T-cell (primary cell): ENCODE measurements at places on chromosomes 11 and 22. TPM values are rescaled to one million over a fixed set of nuclear protein-coding genes. Genes with fewer than 3 reads are reported as not detected.

GRCh38 chr11:120182790-120183491, 27.9 kb upstream of the OAF start:
- H3K27ac ChIP-seq = no peak overlapping the region
- no peaks in the 10 kb centered on the region for H3K36me3 ChIP-seq
- H3K27me3 ChIP-seq = peaks cover 38% of the 10 kb centered on the region
- no peaks in the 10 kb centered on the region for H3K4me1 ChIP-seq

MMP12 gene
- total RNA-seq = not detected

DNA sequence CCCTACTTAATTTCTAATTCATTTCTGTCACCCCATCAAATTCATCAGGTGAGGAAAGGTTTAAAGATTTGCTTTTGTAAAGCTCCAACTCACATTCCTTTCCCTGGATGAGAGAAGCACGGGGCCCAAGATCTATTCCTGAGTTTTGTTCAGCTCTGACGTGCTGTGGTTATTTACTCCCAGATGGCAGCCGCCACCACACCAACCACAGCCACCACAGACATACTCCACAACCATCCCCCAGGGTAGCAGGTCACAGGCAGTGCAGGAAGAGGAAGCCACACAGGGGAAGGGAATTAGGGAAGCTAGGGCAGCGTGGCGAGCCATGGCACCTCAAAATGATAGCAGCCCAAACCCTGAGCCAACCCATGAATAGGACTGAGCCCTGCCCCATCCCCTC, 63.5 kb upstream of the CSNK2A3 start:
- no peak for DNase-seq
- no peaks in the 10 kb centered on the region for H3K36me3 ChIP-seq
- H3K27ac ChIP-seq = no peak overlapping the region
- peaks cover 24% of the 10 kb centered on the region for H3K27me3 ChIP-seq
- no peaks in the 10 kb centered on the region for H3K4me1 ChIP-seq

DNA sequence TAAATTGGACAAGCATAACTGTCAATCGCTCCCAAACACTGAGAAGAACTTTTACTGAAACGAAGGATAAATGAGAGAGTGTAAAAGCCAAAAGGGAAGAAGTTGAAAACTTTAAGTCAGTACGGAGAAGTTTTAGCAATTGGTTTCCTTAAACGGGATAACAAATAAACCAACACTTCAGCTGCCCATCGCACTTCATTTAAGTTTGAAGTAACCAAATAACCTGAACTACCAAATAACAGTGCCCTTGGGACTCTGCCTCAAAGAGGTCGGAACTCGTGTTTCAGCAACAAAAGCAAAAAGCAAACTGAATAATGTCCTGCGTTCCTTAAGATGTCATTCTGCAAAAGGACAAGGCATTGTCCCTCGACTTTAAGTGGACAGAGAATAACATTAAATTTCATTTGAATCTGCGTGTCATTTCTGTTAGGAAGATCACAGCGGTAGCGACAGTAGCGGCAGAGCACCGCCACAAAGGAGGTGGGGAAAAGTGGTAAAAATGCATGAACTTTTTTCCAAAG, 127.0 kb upstream of the C11orf58 start:
- no peak for DNase-seq
- no peaks in the 10 kb centered on the region for H3K36me3 ChIP-seq
- H3K4me1 ChIP-seq = peaks cover 35% of the 10 kb centered on the region
- H3K4me3 ChIP-seq = no peak overlapping the region
- H3K27me3 ChIP-seq = peaks cover 36% of the 10 kb centered on the region

PLET1 gene
- not detected for total RNA-seq

CYTH4 gene
- total RNA-seq = 151 TPM

DNA sequence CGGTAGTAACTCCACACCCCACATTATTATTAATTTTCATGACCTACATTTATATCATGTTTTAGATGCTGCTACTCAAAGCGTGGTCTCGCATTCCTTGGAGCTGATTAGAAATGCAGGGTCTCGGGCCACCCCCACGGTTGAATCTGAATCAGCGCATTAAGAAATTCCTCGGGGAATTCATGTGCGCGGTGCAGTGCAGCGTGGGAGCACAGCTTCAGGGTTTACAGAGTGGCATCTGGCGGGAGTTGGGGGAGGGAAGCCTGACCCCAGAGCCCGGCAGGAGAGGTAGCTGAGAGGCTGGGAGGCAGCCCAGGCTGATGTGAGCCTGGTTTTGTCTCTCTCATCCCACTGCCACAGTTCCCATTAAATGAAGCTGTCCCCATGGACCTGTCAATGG, 48.1 kb upstream of the DAGLA start:
- no peak overlapping the region for H3K27ac ChIP-seq
- no peaks in the 10 kb centered on the region for H3K36me3 ChIP-seq
- no peak for DNase-seq
- H3K27me3 ChIP-seq = peaks cover 48% of the 10 kb centered on the region
- H3K4me3 ChIP-seq = no peak overlapping the region
- H3K4me1 ChIP-seq = no peaks in the 10 kb centered on the region

- no peak overlapping the region for H3K27ac ChIP-seq
- H3K4me1 ChIP-seq = no peaks in the 10 kb centered on the region
- no peak for DNase-seq
- no peaks in the 10 kb centered on the region for H3K36me3 ChIP-seq
- H3K27me3 ChIP-seq = peaks cover 3% of the 10 kb centered on the region
These were observed 30.0 kb upstream of the FAR1 start for GRCh38 chr11:13638422-13638821.

- peaks cover 27% of the 10 kb centered on the region for H3K27me3 ChIP-seq
- peaks cover 13% of the 10 kb centered on the region for H3K4me1 ChIP-seq
- H3K27ac ChIP-seq = no peak overlapping the region
- H3K4me3 ChIP-seq = peak overlapping the region; percentile 58
- peak; percentile 84 for DNase-seq
- no peaks in the 10 kb centered on the region for H3K36me3 ChIP-seq
These were observed 5.5 kb upstream of the NFAM1 start for GRCh38 chr22:42437488-42438292.

OR9Q2 gene
- not detected for total RNA-seq

DNA sequence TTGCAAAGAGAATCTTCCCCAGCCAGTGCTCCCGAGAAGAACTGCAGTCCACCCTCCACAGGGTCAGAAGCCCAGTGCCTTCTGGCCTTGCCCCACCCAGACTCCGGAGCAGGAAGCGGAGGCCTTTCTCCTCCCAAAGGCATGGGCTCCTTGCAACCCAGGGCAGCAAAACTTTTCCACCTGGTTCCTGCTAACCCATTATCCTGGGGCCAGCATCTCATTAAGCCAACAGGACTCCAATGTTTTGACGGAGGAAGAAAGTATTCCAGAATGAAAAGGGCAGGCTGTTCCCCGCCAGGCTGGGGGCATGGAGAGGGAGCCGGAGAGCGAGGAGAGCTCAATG, 88.1 kb downstream of the RTL6 start:
- H3K4me1 ChIP-seq = no peaks in the 10 kb centered on the region
- no peak overlapping the region for H3K4me3 ChIP-seq
- no peak for DNase-seq
- no peak overlapping the region for H3K27ac ChIP-seq
- H3K36me3 ChIP-seq = no peaks in the 10 kb centered on the region

HIC2 gene
- total RNA-seq = 12.1 TPM

- H3K27ac ChIP-seq = no peak overlapping the region
- no peak for DNase-seq
- no peaks in the 10 kb centered on the region for H3K36me3 ChIP-seq
- no peak overlapping the region for H3K4me3 ChIP-seq
- peaks cover 53% of the 10 kb centered on the region for H3K27me3 ChIP-seq
These were observed 2.2 kb upstream of the RFPL2 start for GRCh38 chr22:32206774-32207758.

DNA sequence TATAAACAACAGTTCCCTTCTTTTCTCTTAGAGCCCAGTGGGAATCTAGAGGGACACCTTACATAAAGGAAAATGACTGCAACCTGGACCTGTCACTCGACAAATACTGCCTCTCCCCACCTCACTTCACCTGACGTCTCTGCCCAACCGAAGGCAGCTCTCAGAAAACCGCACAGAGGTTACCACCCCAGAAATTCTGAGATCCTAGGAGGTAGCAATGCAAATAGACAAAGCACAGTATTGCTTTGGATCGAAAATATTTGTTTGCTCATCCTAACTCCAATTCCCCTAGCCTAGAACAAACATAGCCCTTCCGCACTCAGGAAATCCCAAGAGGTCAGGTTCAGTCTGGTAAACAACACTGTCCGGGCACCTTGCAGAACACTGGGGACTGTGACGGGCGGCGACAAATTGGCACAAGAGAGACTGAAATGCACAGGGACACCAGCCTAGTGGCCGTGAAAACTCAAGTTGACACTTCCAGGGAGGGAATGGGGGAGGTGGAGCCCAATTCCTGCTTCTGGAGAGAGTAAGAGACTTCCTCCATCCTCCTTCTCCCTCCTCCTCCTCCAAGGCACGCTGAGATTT, 420 bp upstream of the TRIM44 start:
- H3K36me3 ChIP-seq = no peaks in the 10 kb centered on the region
- no peak for DNase-seq
- peak overlapping the region; percentile 89 for H3K4me3 ChIP-seq
- H3K4me1 ChIP-seq = peaks cover 10% of the 10 kb centered on the region
- peak overlapping the region; percentile 86 for H3K27ac ChIP-seq

WBP2NL gene
- 1.7 TPM for total RNA-seq

CD81 gene
- 146 TPM for total RNA-seq

OR2D2 gene
- total RNA-seq = not detected

- H3K27ac ChIP-seq = peak overlapping the region; percentile 20
- H3K4me3 ChIP-seq = no peak overlapping the region
- H3K27me3 ChIP-seq = no peaks in the 10 kb centered on the region
- peak; percentile 40 for DNase-seq
- peaks cover 92% of the 10 kb centered on the region for H3K36me3 ChIP-seq
These were observed 15.5 kb downstream of the APOL3 start for GRCh38 chr22:36144886-36145541.

DNA sequence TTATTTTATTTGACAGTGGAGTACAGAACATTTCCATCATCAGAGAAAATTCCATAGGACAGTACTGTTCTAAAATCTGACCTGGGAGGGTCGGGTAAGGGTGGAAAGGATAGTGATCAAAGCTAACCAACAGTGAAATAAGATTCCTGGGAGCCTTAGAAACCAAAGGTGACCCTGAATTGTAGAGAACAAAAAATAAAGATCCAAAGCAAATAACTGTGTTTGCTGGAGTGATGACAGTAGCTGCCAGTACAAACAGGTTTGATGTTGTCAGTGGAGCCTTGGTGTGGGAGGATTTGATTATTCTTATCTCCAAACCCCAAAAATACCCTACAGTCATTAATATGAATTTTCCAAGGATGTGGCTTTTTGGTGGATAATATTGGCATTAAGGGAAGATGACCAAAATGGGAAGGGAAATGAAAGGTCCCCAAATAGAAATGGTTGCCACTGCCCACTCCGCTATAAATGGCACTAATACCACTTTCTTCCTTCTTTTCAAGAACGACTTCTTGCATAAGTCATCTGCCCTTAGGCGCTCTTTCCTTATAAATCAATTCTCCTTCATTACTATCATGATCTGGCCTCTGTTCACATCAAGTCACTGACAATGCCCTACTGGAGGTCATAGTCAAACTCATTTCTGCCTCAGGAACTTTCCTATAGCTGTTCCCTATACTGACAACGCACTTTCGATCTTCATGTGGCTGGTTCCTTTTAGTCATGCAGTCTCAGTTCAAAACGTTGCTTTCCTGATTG, 44.4 kb downstream of the EHF start:
- no peak for DNase-seq
- no peak overlapping the region for H3K4me3 ChIP-seq
- H3K27ac ChIP-seq = no peak overlapping the region
- H3K27me3 ChIP-seq = peaks cover 6% of the 10 kb centered on the region
- H3K36me3 ChIP-seq = no peaks in the 10 kb centered on the region

- H3K4me1 ChIP-seq = no peaks in the 10 kb centered on the region
- no peak overlapping the region for H3K4me3 ChIP-seq
- peaks cover 5% of the 10 kb centered on the region for H3K27me3 ChIP-seq
- no peak overlapping the region for H3K27ac ChIP-seq
These were observed 295.0 kb downstream of the NTM start for GRCh38 chr11:131665344-131665968.

DNA sequence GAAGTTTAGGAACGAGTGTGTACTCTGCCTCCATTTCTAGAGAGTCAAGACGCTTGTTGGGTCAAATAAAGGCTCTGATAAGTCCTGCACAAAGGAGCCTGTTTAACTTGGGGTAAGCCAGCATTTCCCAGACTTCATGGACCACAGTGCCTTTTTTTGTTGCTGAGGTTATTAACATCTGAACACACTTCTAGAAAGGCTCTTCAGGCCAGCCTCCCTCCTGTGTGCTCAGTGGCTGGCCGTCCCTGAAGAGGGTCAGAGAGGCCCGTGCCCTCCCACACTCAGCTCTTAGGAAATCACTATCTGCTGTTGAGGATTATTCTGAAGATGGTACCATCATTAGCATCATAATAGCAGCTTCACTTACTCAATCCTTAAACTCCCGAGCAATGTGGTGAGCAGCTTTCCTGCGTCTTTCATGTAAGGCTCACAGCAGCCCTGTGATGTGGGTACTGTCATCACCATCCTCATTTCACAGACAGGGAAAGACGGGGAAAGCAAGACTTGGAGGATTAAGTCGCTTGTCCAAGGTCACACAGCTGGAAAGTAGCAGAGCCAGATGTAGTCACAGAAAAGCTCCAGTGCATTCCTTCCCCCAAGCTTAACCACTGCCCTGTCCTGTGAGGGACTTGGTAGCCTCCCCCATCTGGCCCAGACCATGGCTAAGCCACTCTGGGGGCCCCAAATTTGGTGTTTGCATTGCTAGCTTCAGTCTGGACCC, 71.3 kb downstream of the TSPAN18 start:
- H3K4me1 ChIP-seq = no peaks in the 10 kb centered on the region
- no peak overlapping the region for H3K27ac ChIP-seq
- no peak for DNase-seq
- no peak overlapping the region for H3K4me3 ChIP-seq
- H3K27me3 ChIP-seq = peaks cover 14% of the 10 kb centered on the region

TEX12 gene
- not detected for total RNA-seq

- H3K27ac ChIP-seq = no peak overlapping the region
- DNase-seq = no peak
- peaks cover 9% of the 10 kb centered on the region for H3K27me3 ChIP-seq
- H3K36me3 ChIP-seq = no peaks in the 10 kb centered on the region
- H3K4me3 ChIP-seq = peak overlapping the region; percentile 62
These were observed 12.6 kb downstream of the SCARF2 start for GRCh38 chr22:20424932-20425565.

- no peaks in the 10 kb centered on the region for H3K4me1 ChIP-seq
- H3K27me3 ChIP-seq = peaks cover 7% of the 10 kb centered on the region
- no peak overlapping the region for H3K4me3 ChIP-seq
- H3K27ac ChIP-seq = no peak overlapping the region
- no peak for DNase-seq
These were observed 517.4 kb downstream of the BUD13 start for GRCh38 chr11:116255321-116255953.

DNA sequence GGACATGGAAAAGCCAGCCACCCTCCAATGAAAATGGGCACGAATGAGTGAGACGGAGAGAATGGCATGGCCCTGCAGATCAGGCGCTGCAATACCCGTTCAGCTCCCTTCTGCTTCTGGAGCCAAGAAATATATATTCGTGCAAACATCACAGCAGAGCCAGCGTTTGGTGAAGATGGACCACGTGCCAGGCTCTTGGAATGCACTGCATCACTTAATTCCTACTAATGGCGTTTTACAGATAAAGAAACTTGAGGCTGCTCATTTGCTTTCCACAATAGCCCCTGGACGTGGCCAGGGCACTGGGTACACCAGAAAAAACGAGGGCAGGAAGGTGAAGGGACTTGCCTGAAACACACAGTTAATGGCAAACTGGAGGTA, 1.6 kb upstream of the FXYD2 start:
- peaks cover 70% of the 10 kb centered on the region for H3K4me1 ChIP-seq
- H3K27me3 ChIP-seq = no peaks in the 10 kb centered on the region
- no peak overlapping the region for H3K27ac ChIP-seq
- H3K36me3 ChIP-seq = no peaks in the 10 kb centered on the region
- no peak for DNase-seq
- no peak overlapping the region for H3K4me3 ChIP-seq
